Upper lobe of right lung (tissue), 1 donor: ENCODE measurements at places on chromosomes 13 and 19. TPM values are rescaled to one million over a fixed set of nuclear protein-coding genes. Genes with fewer than 3 reads are reported as not detected.
A peak's percentile ranks its signal among the peaks of the same experiment; 100 is the strongest.

GRCh38 chr13:111387945-111388600 lies 67.6 kb downstream of the TEX29 start:
- H3K4me1 ChIP-seq, result no peaks in the 10 kb centered on the region
- no peak overlapping the region for H3K27ac ChIP-seq
- DNase-seq, result no peak
- H3K36me3 ChIP-seq, result no peaks in the 10 kb centered on the region
- H3K4me3 ChIP-seq, result no peak overlapping the region

- H3K4me3 ChIP-seq, result no peak overlapping the region
- H3K27me3 ChIP-seq, result peaks cover 12% of the 10 kb centered on the region
- peak; percentile 89 for DNase-seq
- H3K36me3 ChIP-seq, result no peaks in the 10 kb centered on the region
- no peak overlapping the region for H3K27ac ChIP-seq
- H3K4me1 ChIP-seq, result peaks cover 11% of the 10 kb centered on the region
These were observed 4.0 kb upstream of the NKPD1 start for GRCh38 chr19:45164577-45165335.

DNA sequence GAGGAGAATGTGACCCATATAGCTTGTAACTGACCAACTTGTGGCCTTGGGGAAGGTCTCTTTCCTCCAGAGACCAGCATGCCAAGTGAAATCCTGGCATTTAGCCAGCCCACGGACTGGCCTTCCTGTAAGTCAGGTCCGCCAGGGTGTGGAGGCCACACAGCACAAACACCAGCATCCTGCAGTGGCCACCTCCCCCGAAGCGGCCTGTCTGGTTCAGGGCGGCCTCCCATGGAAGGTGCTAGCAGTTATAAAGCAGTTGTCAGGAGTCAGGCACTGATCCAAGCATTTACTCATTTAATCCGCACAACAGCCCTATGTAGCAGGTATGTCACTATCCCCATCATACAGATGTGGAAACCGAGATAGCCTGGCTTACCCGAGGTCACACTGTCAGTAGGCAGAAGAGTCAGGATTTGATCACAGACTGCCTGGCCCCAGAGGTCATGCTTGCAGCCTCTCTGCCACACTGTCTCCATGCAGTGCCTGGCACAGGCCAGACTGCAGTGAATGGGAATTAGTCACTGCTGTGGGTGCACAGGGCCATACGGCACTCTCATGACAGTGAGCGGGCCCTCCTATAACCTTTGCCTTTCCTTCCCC lies 36.7 kb downstream of the CAPN12 start:
- no peak for DNase-seq
- H3K36me3 ChIP-seq, result peaks cover 100% of the 10 kb centered on the region
- peak overlapping the region; percentile 47 for H3K27ac ChIP-seq
- H3K4me1 ChIP-seq, result peaks cover 46% of the 10 kb centered on the region
- no peak overlapping the region for H3K4me3 ChIP-seq

DNA sequence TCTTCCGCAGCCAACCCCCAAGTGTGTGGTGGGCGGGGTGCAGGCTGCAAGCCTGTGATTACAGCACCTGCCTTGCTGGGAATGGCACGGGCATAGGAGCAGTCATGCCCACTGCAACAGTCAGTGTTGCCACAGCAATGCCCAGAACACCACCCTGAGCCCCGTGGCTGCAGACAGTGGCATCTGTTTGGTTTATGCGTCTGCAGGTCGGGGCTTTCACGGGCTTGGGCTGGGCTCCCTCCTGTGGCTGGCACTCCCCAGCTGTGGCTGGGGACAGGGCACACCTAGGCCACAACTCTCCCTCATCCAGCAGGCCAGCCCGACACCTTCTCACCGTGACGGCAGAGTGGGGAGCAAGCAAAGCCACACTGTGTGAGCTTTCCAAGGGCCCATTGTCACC lies 115.3 kb upstream of the C1QTNF9B start:
- H3K36me3 ChIP-seq, result no peaks in the 10 kb centered on the region
- H3K4me3 ChIP-seq, result no peak overlapping the region
- no peak overlapping the region for H3K27ac ChIP-seq
- no peaks in the 10 kb centered on the region for H3K4me1 ChIP-seq
- no peaks in the 10 kb centered on the region for H3K27me3 ChIP-seq

- DNase-seq, result no peak
- peaks cover 7% of the 10 kb centered on the region for H3K36me3 ChIP-seq
- no peaks in the 10 kb centered on the region for H3K27me3 ChIP-seq
- H3K4me3 ChIP-seq, result peak overlapping the region; percentile 99
- peak overlapping the region; percentile 74 for H3K27ac ChIP-seq
- H3K4me1 ChIP-seq, result peaks cover 13% of the 10 kb centered on the region
These were observed 1.1 kb upstream of the MVB12A start for GRCh38 chr19:17418710-17419109.

DNA sequence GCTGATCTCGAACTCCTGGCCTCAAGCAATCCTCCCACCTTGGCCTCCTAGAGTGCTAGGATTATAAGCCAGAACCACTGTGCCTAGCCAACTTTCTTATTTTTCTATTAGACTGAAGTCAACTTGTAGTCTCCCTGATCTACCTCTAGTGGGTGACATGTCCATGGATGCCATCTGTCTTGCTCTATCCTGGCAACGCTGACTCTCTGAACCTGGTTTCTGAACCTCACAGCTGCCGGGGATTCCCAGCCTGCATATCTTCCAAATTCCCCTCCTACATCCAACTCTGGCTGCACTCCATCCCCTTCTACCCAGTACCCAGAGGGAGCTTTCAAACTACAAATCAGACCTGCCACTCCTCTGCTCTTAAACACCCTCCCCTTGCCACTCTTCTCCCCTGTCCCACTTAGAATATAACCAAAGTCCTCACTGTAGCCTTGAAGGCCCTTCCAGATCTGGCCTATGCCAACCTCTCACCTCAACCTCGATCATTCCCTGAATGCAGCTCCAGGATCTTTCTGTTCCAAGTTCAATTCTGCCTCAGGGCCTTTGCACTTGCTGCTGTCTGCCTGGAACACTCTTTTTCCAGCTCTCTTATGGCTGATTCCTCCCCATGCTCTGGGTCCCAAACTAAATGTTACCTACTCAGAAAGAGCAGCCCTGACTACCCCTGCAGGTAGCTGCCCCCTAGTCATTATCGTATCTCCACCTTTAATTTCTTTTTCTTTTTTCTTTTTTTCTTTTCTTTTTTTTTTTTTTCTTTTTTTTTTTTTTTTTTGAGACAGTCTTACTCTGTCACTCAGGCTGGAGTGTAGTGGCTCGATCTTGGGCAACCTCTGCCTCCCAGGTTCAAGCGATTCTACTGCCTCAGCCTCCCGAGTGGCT lies 2.2 kb downstream of the CLIP3 start:
- peaks cover 8% of the 10 kb centered on the region for H3K36me3 ChIP-seq
- no peak for DNase-seq
- no peak overlapping the region for H3K27ac ChIP-seq
- H3K27me3 ChIP-seq, result no peaks in the 10 kb centered on the region
- no peak overlapping the region for H3K4me3 ChIP-seq
- no peaks in the 10 kb centered on the region for H3K4me1 ChIP-seq

DNA sequence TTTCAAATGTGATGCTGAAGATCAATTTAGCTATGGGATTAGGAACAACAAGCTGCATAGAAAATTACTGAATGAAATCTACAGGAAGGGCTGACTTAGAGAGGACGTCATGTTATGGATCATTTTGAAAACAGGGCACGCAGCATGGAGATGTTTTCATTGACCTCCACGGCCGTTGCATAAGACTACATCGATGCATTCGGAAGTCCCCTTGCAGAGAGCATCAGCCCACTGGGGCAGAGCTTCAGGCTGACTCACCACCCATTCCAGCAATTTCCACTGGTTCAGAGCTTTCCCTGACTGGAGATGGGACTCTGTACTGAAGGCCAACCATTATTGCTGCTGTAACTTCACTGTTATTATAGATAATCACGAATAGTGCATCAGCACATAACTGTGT lies 305.3 kb downstream of the IRS2 start:
- H3K36me3 ChIP-seq, result no peaks in the 10 kb centered on the region
- no peaks in the 10 kb centered on the region for H3K27me3 ChIP-seq
- DNase-seq, result no peak
- no peak overlapping the region for H3K27ac ChIP-seq
- no peaks in the 10 kb centered on the region for H3K4me1 ChIP-seq

GRCh38 chr19:51135004-51135403 lies 7.1 kb upstream of the SIGLEC7 start:
- no peak overlapping the region for H3K27ac ChIP-seq
- DNase-seq, result no peak
- H3K27me3 ChIP-seq, result no peaks in the 10 kb centered on the region

- no peaks in the 10 kb centered on the region for H3K36me3 ChIP-seq
- no peak overlapping the region for H3K4me3 ChIP-seq
- DNase-seq, result no peak
- H3K27ac ChIP-seq, result no peak overlapping the region
- H3K4me1 ChIP-seq, result no peaks in the 10 kb centered on the region
- peaks cover 5% of the 10 kb centered on the region for H3K27me3 ChIP-seq
These were observed 11.6 kb downstream of the NOVA2 start for GRCh38 chr19:45962021-45962420.

GRCh38 chr13:105341758-105342157 lies 1193.7 kb downstream of the EFNB2 start:
- H3K36me3 ChIP-seq, result no peaks in the 10 kb centered on the region
- H3K4me1 ChIP-seq, result no peaks in the 10 kb centered on the region
- H3K27ac ChIP-seq, result no peak overlapping the region
- no peak for DNase-seq
- no peak overlapping the region for H3K4me3 ChIP-seq

GRCh38 chr19:4075373-4075772 lies 8.7 kb upstream of the ZBTB7A start:
- peak; percentile 90 for DNase-seq
- H3K4me1 ChIP-seq, result peaks cover 16% of the 10 kb centered on the region
- no peak overlapping the region for H3K4me3 ChIP-seq

DNA sequence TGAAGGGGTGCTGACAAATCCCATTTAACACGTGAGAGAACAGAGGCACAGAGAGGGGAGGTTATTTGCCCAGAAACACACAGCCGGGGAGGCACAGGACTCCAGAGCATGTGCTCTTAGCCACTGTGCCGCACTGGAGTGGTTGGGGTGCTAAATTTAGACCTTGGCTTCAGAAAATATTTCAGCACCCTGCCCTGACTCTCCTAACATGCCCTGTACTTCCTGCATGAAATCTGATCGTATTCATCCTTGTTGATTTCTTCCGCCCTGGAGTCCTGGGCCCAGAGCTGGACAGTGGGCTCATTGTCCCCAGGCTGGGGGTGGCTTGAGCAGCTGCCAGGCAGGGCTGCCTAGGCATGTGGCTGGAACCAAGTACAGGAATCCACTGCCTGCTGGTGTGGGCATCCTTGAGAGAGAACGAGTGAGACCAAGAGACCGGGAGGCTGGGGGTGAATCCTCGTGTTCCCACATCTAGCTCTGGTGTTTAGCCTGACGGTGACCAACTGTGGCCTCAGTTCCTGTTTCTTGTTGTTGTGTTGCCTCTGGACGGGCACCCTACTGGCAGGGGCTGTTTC lies 5.3 kb downstream of the SLC27A1 start:
- no peak overlapping the region for H3K4me3 ChIP-seq
- peak overlapping the region; percentile 73 for H3K27ac ChIP-seq
- H3K36me3 ChIP-seq, result no peaks in the 10 kb centered on the region
- no peaks in the 10 kb centered on the region for H3K27me3 ChIP-seq

DNA sequence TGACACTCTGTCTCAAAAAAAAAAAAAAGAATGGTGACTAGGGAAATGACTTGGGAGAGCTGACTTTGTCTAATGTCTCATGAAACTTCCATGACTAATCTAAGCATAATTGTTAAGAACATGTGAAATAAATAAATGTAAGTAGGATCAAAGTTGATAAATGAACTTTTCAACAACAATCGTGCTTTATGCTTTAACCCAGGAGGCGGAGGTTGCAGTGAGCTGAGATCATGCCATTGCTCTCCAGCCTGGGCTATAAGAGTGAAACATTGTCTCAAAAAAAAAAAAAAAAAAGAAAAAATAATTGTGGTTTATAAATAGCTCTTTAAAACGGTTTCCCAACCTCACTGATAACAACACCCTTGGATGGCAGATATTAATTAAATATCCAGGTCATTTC lies 12.9 kb upstream of the AKT2 start:
- H3K36me3 ChIP-seq, result no peaks in the 10 kb centered on the region
- no peaks in the 10 kb centered on the region for H3K4me1 ChIP-seq
- H3K4me3 ChIP-seq, result no peak overlapping the region
- DNase-seq, result no peak
- no peaks in the 10 kb centered on the region for H3K27me3 ChIP-seq
- H3K27ac ChIP-seq, result no peak overlapping the region

GRCh38 chr13:58883405-58883804 lies 1251.9 kb downstream of the PCDH17 start:
- no peaks in the 10 kb centered on the region for H3K36me3 ChIP-seq
- DNase-seq, result no peak
- no peaks in the 10 kb centered on the region for H3K27me3 ChIP-seq

DNA sequence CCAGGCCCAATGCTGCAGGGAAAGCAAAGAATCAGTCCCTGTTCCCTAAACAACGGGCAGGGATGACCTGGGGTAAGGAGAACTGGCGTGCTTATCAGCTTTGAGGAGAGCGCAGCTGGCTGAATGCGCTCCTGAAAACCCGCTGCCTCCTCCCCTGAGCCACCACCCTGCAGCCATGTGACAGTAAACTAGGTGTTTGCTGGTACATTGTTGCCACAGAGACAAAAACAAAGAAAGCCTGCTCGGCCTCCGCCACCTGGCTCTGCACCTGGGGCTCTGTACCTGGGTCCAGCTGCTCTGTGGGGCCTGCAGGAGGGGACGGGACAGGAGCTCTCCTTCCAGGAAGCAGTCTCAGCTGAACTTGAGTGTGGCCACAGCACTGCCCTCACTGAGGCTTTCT lies 21.8 kb downstream of the MCF2L start:
- no peak overlapping the region for H3K4me3 ChIP-seq
- H3K36me3 ChIP-seq, result no peaks in the 10 kb centered on the region
- no peak overlapping the region for H3K27ac ChIP-seq
- DNase-seq, result no peak
- no peaks in the 10 kb centered on the region for H3K27me3 ChIP-seq

MICOS13 gene
- 48.3 TPM for total RNA-seq

FAM174C gene
- total RNA-seq, result 41.4 TPM

SULT2A1 gene
- total RNA-seq, result not detected

PSG2 gene
- total RNA-seq, result not detected

MAP3K10 gene
- total RNA-seq, result 17.2 TPM

KLF1 gene
- not detected for total RNA-seq

TMEM238 gene
- 19.8 TPM for total RNA-seq

PRR22 gene
- 2.0 TPM for total RNA-seq

REX1BD gene
- 57.1 TPM for total RNA-seq

RPL18A gene
- 1,315 TPM for total RNA-seq
